ENCODE measurements at places on chromosomes 11 and 22.

- DNase-seq, result no peak
Measured at GRCh38 chr22:46052801-46053562, 76.0 kb upstream of the WNT7B start.

DNA sequence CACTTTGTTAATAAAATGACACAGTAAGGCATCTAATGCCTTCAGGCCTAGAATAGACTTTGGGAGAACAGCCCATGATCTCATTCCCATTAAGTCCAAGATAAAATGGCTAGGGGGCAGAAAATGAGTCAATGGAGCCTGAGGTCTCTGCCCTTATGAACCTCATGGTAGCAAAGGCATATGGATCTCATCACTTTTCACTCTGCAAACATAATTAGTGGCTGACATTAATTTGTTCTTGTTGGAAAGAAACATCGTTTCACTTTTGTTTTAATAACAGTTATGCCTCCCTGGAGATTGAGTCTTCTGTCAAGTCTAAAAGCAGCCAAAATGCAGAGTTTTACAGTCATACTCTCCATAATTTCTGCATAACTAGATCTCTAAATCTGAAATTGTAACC is 111.8 kb upstream of the API5 start:
- no peak for DNase-seq

DNA sequence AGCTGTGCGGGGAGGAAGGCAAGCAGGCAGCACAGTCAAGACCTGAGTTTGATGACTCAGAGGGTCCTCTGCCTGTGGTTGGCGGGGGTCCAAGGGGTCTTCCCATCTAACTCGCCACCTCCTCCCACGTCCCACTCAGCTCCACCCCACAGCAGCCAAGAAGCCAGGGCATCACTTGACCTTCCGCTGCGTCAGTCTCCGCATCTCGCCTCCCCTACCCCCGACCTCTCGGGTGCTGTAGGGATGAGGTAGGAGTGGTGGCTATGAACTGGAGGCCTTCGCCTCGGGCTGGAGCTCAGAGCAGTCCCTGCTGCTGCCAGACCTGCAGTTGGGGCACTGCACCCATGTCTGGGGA is 90.6 kb downstream of the CDKN1C start:
- DNase-seq, result no peak

DNA sequence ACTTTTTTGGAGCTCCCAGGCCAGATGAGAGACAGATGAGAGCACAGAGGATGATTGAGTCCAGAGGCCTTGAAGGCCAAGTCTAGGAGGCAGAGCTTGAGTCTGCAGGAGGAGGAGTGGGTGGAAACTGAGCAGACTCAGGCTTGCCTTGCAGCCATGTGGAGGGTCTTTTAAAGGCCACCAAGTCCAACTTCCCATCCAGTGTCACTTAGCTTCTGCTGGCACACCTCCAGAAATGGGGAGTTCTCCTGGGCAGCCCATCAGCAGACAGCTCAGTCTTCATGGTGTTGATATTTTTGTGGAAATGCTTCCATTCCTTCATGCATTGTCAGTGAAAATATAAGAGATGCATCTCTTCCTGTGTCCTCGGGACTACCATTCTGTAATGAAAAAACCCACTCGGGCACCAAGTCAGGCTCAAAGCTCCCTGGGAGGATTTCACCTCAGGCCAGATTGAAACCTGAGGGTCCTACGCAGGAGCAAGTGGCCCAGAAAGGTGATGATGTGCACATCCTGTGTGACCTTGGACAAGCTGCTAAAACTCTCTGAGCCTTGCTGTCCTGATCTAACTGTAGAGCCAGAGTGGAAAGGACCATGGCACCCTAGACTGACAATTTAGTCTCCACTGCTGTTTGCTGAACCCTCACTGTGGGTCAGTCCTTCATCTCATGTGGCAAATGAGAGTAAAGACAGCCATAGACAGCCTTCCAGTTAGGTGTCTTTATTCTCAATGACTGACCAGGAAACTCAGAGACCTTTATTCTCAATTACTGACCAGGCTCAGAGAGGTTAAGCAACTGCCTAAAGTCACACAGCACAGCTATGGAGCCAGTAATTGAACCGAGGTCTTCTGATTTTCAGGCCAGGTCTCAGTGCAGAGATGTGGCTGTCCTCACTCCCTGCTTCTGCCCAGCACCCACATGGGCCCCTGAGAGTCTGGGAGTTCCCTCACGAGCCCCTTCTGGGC is 2.9 kb upstream of the LRRC32 start:
- no peak for DNase-seq

DNA sequence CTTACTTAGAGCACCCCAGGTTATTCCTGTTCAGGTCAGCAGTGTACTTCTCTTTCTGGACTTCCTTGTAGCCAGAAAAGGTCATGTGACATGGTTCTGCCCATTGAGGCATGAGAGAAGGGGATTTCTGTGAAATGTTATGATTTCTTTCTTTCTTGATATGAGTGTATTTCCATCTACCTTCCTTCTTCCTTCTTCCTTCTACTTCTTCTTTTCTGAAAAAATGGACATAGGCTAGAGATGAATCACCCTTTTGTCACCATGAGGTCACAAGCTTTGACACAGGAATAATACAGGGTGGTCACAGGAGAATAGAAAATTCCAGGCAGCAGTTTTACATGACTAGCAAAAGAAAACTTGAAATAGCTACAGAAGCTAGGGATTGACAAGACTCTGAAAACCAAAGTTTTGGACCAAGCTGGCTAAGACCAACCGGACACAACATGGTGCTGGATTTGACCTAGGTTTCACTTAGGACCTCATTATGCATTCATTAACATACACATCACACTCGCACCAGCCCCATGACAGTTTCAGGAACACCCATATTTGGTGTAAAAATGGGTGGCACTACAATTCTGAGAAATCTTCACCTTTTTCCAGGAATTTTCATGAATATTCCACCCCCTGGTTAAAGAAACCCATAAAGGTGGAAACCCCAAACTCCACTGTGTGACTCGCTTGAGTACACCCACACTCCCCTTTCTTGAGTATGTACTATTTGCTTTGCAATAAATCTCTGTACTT is 21.2 kb upstream of the MAP6 start:
- no peak for DNase-seq

DNA sequence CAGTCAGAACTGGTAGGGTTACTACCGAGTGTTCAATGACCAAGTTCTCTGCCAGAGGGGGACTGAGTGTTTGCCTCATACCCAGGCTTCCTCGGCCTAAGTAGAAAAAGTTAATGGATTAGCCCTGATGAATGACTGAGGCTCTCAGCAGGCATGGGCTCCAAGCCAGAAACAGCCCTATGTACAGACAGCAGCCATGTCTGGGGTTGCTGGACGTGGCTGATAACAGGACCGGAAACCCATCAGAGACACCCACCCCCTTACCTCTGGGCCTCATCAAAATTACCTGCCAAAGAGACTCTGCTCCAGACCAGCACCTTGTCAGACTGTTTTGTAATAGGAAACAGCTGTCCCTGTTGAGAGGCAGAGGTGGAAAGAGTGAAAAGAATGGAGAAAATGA is 351.4 kb downstream of the ETS1 start:
- no peak for DNase-seq
